Endothelial cell of umbilical vein (primary cell): ENCODE measurements at places on chromosomes 16 and 17. TPM values are rescaled to one million over a fixed set of nuclear protein-coding genes. Genes with fewer than 3 reads are reported as not detected.

- peak; percentile 57 for DNase-seq
Observed at GRCh38 chr17:77120868-77121267, 19.9 kb upstream of the SEC14L1 start.

DNA sequence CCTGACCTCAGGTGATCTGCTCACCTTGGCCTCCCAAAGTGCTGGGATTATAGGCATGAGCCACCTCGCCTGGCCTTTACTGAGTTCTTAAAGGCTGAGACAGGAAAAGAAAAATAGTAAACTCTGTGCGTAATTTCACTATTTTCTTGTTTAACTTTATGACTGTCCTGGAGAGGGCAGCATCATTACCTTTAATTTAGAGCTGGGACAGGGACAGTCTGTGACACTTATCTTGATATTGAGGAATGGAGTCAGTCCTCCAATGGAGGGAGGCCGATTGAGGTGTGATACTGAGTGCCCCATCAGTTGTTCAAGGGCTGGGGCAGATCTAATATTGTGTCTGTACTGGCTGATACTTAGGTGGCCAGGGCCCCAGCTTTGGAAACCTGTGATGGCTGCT, 21.5 kb upstream of the SPN start:
- DNase-seq, result no peak

DNA sequence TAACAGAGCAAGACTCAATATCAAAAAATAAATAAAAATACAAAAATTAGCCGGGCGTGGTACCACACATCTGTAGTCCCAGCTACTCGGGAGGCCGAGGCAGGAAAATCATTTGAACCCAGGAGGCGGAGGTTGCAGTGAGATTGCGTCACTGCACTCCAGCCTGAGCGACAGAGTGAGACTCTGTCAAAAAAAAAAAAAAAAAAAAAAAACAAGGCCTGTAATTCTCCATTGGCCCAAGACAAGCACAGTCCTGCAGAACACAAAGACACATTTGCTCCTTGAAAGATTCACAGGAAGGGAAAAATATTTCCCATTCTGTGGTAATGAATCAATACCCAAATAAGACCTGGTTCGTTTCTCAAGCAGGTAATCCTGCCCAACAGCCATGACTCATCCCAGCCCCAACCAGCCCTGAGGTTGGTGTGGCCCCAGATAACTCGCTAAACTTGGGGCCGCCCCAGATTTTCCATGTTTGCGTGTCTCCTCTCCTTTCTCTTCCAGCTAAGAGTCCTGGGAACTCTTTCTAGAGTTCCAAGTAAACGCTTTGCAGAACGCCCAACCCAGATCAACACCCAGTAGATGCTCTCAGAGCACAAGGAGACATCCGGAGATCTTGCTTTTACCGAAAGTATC, 40.3 kb upstream of the SNN start:
- no peak for DNase-seq

Gene AGRP
- not detected in 2 replicates for polyA plus RNA-seq

DNA sequence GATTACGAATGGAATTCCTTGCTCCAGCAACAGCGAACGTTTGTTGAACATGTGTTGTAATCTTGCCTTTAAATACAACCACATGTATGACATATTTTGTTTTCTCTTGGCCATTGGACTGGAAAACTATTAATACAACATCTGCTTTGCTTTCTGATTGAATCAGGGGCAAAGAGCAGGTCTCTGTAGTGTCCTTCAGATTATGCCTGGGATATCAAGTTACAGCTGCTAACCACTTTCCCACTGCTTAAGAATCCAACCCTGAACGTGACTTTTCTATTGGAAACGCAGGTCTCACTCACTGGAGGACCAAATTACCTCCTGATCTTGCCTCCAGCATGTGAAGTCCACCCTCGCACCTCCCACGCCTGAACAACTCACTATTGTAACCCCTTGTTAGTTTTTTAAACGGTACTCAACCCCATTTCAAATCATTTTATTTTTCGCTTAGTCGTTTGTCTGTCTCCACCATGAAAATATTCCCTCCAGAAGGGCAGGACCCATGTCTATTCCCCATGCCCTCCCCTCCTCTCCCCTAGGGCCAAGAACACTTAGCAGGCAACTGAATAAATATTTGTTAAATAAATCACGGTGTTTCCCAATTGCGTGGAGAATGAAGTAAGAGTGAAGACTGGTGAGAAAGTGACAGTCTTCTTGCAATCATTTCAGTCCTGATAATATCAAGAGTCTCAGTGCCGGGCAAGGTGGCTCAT, 57.4 kb upstream of the MRTFB start:
- peak; percentile 17 for DNase-seq

DNA sequence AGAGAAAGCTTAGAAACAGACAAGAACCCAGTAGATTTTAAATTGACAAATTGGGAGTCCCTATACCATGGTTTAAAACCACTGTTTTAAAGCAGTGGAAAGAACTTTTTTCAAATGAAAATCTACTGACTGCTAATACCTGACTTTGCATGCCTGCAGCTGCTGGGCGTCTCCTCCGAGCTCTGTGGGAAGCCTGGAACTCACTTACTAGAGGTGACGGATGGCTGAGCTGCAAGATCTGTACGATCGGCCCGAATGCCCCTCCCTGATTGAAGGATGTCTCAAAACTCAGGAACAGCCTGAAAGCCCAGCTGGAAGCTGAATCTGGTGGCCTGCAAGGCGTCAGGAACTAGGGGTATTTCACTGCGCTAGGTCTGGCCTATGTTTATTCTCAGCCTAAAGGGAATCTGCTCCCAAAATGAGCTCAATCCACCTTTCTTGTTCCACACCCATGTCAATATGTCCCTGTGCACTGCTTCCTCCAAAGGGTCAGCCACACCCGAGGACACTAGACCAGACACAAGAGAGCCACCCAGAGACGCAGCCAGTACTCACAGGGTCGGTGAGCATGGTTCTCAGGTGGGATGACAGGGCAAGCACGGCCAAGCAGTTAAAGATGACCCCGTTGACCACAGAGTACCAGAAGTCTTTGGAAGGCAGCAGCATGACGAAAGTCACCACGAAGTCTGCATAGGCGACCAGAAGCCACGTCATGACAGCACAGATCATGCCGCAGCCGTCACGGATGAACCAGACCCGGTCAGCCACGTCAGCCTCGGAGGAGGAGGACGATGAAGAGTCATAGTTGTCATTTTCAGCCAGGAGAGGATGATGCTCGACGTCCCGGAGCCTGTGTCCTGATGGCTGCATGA, 21.4 kb downstream of the ZDHHC7 start:
- DNase-seq, result no peak

GRCh38 chr17:7437950-7438614, 1.2 kb upstream of the FGF11 start:
- peak; percentile 18 for DNase-seq

GRCh38 chr17:19316761-19317358, 45.7 kb downstream of the B9D1 start:
- no peak for DNase-seq

Gene MFSD6L
- polyA plus RNA-seq, result not detected in 2 replicates

Gene UNC45B
- not detected in 2 replicates for polyA plus RNA-seq

DNA sequence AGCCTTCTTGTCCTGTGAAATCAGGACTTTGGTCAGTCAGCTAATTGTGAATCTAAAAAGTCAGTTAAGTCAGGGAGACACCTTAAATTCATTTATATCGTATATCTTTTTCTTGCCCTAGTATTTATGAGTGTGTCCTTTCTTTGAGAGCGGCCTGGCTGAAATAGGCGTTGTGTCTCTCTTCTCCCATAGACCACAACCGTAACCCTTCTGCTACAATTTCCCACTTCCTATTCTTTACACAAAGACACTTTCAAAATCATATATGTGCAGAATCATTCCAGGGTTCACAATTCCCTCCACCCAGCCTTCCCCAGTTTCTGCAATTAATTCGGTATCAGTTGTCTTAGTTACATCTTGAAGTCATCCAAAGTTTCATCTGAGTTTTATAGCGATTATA, 14.0 kb upstream of the COTL1 start:
- no peak for DNase-seq

DNA sequence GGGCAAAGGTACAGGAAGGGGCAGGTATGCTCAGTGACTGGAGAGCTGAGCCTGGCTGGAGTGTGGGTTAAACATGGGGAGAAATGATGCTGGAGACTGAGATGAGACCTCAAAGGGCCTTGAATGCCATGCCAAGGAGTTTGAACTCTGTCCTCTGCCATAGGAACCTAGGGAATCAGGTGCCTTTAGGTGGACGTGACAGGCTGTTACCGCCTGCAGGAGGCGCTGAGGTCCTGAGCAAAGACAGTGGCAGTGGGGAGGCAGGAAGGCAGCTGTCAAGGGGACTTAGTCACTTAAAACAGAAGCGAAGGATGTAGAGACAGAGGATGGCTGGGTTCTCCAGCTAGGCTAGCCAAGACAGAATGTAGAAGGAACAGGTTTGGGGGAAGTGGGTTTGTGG, 9.1 kb downstream of the PSMB3 start:
- peak; percentile 52 for DNase-seq

DNA sequence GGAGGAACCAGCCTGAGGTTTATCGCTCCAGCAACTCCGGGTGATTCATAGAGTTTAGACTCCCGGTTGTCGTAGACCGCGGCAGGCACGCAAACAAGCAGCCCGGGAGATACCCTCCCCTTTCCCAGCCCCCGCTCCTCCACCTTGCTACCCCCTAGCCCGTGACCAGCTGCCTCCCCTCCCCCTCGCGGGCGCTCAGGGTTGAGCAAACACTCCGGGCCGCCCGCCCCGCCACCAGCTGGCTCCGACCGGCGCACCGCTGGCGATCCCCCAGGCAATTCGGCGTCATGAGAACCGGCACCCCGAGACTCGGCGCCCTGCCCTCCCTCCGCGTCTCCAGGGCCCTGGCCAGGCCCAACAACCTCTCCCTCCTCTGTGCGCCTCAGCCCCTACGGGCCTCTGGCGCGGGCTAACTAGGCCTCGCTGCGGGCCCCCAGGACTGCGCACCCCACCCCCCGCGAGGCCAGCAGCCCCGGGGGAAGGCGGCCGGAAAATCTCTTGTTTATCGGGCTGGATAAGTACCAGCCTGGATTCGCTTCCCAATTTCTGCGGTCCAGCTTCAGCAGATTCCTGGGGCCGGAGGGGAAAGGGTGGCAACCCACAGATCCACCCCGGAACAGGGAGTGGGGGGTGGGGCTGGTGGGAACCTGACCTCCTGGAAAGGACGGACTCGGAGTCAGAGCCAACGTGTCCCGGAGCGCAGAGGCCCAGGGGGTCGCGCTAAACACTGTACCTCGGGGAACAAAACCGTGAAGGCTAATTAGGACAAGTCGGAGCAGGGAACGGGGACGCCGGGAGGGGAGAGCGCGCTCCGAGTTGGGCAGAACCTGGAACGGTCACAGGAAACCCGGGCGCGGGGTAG, 951 bp upstream of the GPRC5C start:
- DNase-seq, result no peak

Gene ZNF597
- 0.72 and 0.75 TPM in 2 replicates for polyA plus RNA-seq

DNA sequence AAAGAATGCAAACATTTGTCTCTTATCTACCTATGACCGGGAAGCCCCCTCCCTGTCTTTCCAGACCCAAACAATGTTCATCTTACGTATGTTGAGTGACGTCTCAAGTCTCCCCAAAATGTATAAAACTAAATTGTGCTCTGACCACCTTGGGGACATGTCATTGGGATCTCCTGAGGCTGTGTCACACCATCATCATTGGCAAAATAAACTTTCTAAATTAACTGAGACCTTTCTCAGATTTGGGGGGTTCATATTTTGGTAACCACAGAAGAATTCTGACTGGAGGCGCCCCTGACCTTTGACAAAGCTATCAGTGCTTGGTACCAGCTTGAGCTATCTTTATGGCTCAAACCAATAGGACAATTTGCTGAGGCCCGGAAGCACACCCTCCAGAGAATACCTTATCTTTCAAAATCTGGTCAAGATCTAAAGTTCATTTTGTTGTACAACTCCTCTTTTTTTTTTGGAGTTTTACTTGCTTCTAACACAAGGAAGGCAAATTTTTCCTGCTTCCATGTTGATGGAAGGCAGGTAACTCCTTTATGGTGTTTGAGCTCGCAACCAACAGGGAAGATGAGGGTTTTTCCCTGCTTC, 2.5 kb upstream of the LDHD start:
- no peak for DNase-seq

DNA sequence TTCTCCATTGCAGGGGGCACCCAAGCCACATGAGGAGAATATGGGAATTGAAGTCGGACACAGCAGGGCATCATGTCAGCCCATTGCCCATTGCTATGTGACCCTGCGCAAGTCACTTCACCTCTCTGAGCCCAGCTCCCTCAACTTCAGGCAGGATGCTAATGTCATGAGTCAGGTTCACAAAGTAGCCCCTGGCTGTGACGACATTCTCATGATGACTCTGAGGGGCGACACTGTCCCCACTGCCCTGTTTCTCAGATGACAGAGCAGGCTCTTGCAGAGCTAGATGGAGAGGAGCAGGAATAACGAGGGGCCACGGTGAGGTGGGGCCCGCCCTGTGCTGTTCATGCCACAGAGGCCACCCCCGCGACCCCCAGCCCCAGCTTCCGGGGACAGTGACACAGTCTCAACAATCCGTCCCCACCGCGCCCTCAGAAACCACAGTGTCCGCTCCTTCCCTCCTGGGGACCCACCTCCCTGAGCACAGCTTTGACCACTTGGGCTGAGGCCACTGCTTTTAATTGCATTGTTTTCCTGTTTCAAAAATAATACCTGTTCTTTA, 13.2 kb upstream of the ZNF469 start:
- DNase-seq, result no peak

Gene TMEM235
- 0.04 and 0.18 TPM in 2 replicates for polyA plus RNA-seq
